ENCODE measurements at places on chromosomes 3 and 15. TPM values are rescaled to one million over a fixed set of nuclear protein-coding genes. Genes with fewer than 3 reads are reported as not detected.

Gene P3H2
- total RNA-seq: not detected

GRCh38 chr15:44802336-44802735 lies 66.0 kb downstream of the TRIM69 start:
- DNase-seq: no peak

GRCh38 chr3:107522510-107523288 lies at the start of gene BBX:
Gene BBX, plus strand, starts transcription at chr3:107522962. Its CDS starts 187,499 bp downstream, at chr3:107710461.
- DNase-seq: peak; percentile 88

DNA sequence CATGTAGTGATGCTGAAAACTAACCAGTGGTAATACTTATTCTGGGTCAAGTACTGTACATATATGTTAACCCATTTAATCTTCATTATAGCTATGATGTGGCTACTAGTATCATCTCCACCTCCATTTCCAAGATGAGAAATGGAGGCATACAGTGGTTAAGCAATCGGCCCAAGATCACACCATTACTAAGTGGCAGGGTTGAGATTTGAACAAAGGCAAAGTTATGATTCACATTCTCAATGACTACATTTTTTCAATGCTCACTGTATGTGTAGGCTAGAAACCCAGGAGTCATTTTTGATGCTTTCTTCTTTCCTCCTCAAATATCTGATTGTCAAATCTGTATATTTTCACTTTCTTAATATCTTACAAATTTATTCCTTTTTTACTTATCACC lies 30.2 kb downstream of the ABI3BP start:
- DNase-seq: no peak

Gene EXD1
- total RNA-seq: not detected

DNA sequence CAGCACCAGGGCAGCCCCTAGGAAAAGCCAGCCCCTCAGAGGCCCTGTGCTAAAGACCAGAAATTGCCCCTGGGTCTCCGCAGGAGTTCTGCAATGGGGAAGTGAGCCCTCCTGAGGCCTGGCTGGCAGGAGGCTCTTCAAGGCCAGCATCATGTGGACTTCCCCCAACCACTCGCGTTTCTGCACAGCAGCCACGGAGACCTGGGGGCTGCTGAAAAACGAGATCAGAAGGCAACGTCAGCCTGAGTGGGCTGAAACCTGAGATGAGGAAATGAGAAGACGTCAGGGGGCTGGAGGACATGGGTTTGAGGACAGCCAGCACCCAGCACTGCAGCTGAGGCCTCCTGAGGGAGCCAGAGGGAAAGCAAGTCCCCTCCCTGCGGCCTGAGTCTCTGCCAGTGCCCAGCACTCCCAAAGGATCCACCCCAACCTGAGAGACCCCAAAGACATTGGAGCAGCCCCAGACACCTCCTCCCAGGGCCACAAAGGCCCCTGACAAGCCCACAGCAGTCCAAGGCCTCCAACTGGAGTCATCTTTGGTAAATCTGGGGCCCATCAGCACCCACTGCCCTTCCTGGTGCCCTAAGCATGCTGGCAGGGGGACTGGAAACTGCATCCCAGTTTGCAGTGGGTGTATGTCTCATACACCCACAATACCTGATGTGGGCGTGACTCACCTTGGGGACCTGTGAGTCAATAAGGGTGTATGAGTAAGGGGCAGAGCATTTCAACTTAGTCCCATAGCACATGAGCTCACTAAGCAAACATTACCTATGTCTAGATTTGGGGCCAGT lies 29.2 kb upstream of the CYP11A1 start:
- DNase-seq: no peak

- no peak for DNase-seq
These were observed 49.0 kb downstream of the MSL2 start for GRCh38 chr3:136146981-136147729.

Gene FOXL2NB
- not detected for total RNA-seq

DNA sequence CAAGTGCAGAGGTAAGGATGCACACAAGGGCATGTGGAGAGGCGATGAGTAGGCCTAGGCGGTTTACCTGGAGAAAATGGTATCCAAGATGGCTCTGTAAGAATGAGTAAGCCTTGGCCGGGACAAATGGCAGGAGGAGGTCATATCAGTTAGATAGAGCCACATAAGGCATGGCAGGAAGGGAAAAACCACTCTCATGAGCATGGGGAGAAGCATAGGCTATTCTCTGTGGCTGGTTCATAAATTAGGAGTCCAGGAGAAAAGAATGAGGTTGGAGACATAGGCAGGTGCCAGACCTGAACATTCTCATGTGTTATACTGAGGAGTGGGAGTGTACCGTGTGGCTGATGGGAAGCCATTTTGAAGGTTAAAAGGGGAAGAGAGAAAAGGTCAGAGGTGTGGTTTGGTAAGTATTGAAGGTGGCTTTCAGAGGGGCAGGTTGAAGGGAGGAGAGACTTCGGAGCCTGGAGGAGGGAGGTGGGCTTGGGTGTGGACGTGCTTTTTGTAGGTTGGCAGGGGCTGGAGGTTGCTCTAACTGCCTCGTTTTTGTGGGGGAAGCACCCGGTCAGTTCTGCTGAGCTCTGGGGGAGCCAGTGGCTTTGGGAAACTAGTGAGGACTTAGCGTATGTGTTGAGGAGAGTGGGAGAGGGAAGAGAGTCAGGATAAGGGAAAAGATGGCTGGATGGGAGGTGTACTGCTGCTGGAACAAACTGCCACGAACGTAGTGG lies 4.6 kb upstream of the FAM43A start:
- DNase-seq: no peak

- DNase-seq: no peak
These were observed 16.1 kb upstream of the APH1B start for GRCh38 chr15:63261311-63261710.

GRCh38 chr3:112814266-112814665 lies 32.4 kb downstream of the CD200R1L start:
- no peak for DNase-seq

- DNase-seq: no peak
These were observed 49.9 kb upstream of the ABI3BP start for GRCh38 chr3:101042996-101043686.

Gene THOC7
- total RNA-seq: 106 TPM

Gene C15orf62
- 0.37 TPM for total RNA-seq

DNA sequence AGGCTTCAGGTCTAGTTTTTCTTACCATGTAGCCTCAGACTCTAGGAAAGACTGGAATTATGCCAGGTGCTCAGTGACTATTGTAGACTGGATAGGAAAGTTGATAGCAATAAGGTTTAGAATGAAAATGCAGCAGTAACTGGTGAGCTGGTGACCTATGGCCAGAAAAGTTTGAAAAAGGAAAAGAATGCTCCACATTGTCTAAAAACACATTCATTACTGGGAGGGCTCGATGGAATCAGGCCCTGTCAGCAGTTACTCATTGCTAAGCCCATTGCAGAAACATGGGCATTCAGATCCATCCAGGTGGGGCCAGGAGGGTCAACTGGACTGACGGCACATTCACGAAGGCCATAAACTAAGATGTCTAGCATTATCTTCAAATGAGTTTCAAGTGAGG lies 8.7 kb upstream of the MBNL1 start:
- DNase-seq: no peak

DNA sequence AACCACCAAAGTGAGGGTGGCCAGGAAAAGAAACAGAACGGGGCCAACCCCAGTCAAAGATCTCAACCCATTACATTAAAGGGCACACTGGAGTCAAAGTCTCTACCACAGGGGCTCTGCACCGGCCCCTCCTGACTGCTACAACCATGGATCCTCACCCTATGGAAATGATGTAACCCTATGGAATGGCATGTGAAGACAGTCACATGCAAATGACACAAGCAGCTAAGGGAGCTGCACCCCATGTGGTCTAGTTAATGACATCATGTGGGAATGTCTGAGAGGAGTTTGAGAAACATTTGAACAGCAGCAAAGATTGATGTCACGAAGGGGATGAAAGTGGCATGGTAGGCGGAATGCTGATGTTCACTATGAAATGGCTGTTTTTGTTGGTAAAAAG lies 298.2 kb upstream of the SLCO3A1 start:
- DNase-seq: no peak

DNA sequence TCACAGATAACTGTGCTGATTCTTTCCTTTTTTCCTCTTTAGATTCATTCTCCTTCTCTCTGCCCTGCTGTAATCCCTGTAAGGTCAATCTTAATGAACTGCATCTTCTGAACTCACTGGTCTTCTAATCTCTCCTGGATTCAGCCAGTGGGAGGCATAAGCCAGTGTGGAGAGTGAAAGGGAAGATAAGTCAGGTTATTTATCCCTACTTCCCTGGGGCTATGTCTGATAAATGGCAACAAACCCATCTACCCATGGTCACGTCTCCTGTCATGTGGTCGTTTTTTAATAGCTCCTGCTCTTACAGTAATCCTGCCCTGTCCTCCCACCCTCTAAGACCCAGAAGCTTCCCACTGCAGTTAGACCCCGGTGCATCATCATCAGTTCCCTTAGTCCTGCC lies 199.6 kb upstream of the NAALADL2 start:
- no peak for DNase-seq

DNA sequence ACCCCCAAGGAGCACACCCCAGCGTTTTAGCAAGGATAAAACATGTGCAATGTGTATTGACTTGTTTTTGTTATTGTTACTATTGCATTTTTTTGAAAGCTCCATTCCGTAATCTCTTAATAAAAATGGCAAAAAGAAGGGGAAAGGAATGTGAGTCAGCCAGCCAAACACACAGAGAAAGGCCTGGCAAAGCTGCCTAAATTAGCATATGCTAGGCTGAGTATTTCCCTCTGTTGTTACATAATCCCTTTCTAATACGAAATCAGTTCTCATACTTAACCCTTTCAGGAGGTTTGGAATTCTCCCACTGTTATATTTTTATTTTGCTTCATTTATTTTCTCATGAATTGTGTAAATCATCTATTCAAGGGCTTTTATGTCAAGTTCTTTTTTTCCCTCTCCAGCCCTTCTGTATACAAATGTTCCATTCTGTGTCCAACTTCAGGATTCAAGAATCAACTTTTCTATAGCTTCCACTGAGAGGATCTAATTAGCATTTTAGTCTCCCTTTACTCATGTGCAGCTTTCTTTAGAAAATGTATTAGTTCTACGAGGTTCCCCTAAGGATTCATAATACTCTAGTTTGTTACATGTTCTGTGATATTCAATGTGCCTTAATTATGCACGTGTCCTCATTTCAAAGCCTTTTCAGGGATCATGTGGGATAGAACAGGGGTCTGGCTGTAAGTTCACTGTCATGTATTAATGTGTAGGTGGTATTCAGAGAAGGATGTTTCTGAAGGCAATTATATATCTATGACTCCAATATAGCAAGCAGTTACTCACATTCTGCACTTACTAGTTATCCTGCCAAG lies 9.2 kb downstream of the CADM2 start:
- no peak for DNase-seq

DNA sequence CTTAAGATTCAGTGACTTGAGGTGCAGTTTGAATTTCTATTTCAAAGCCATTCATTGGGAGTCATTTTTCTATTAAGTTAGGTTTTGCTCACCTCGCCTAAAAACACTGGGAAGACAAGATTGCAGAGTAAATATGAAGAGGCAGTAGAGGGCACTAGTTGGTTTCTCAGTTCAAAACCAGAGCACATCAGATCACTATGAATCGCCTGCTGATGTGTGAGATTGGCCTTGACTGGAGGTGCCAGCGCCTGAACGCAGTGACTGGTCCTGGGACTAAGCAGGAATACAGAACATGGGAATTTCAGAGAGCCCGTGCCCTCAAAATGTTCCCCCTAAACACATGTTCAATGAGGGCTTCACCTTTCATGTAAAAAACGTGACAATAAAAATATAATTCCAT lies 229.0 kb downstream of the ITPR1 start:
- DNase-seq: no peak

DNA sequence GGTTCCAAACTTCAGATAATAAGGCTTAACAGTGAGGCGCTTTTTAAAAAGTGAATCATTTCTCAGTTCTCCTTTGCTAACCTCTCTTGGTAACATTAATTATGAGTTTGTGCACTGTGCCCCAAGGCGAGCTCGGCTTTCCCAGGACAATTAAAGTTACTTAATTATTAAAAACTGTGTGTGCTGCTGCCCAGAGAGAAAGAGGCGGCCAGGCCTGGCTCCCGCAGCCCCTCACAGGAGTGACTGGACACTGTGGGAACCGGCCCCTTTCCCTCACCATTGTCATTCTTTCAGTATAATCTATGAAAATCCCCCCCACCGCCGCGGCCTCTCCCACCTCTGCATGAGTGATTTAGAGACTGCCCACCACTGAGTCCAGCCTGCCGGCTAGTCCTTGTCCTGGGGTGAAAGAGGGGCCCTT lies 43.1 kb upstream of the HES1 start:
- no peak for DNase-seq

GRCh38 chr3:37458162-37459120 lies 284.1 kb upstream of the LRRFIP2 start:
- no peak for DNase-seq

DNA sequence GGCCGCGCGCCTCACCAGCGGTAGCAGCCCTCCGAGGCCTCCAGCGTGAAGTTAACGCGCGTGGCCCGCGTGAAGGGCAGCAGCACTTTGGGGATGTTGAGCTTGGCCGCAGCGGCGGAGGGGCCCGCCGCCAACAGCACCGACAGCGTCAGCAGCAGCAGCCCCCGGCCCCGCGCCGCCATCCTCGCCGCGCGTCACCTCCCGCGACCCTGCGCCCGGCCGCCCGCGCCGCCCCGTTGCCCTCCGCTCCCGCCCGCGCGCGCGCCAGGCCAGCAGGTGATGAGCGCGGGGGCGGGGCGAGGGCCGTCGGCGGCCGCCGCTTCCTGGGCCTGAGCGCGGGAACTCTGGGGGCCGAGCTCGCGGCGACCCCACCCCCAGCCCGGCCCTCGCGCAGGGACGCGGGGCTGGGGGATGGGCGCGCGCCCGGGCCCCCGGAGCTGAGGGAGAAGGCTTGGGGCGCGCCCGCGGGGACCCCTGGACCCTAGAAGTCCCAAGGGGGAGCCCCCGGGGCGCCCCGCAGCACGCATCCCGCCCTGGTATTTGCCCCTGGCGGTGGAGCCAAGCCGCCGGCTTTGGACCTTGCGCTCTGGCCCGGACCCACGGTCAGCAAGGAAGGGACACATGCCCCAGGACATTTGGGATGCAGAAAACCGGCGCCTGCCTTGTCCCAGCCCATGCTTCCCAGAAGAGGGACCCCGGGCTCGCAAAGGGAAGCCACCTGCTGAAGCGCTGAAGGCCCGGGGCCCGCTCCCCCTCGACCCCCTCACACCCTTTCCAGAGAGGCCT lies at the start of gene NUP210:
TSS of gene NUP210 (minus strand) at position 278 of the 786 bp plus-strand sequence. CDS start at position 182, 96 bp downstream.
- peak; percentile 61 for DNase-seq

DNA sequence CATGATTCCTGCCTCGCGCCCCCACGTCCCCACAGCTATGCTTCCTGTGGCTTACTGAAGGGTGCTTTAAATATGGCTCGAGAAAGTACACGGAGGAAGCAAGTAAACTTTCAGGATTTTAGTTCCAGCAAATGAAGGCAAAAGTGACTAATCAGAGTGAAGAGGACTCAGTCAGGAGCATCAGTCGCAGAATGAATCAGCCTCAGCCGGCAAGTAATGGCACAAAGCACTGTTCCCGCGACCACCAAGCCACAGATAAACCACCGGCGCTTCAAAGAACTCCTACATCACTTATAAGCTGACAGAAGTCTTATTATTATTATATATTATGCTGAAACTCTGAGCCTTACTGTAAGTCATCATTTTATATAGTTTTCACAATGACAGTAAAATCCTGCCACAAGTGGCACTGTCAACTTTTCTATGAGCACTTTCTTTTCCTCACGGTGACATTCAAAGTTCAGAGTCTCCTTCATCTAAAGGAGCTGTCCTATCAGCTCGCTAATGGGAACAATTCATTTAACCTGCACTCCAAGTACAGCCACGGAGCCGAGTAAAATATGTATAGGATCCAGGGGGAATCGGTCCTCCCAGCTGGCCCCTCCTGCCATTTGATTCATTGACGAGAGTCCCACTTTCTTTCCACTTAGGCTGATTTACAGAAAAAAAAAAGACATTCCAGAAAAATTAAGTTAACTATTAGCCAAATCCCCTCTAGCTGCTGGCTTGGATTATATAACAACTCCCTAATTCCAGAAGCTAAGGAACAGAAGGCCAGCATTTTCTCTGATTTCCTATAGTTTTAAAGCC lies 217.0 kb upstream of the ICE2 start:
- peak; percentile 48 for DNase-seq

Gene SLC6A6
- total RNA-seq: 45.4 TPM
